ENCODE measurements at places on chromosomes 4 and X.

- DNase-seq: no peak
These were observed 190.4 kb upstream of the TLL1 start for GRCh38 chr4:165682611-165683010.

DNA sequence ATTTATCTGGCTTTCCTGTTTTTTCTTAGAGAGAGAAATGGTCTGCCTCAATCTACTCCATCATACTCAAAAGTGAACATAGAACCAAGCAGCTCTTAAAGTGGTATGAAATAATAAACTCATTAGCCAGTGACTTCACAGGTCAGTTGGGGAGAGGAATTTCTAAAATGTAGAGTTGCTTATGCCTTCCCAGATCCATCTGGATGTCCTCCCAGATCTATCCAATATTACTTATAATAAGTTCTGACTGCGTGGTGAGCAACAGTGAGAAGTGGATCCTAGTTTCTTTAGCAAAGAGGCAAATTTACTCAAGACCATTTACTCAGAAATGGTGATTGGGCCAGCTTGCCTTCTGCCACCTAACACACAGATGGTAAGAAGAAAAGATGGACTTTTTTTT, 748.0 kb downstream of the PCDH18 start:
- no peak for DNase-seq

- DNase-seq: no peak
These were observed 91.9 kb downstream of the DHRSX start for GRCh38 chrX:2408856-2409255.

GRCh38 chr4:82820689-82821088, 22.1 kb upstream of the SCD5 start:
- DNase-seq: no peak

DNA sequence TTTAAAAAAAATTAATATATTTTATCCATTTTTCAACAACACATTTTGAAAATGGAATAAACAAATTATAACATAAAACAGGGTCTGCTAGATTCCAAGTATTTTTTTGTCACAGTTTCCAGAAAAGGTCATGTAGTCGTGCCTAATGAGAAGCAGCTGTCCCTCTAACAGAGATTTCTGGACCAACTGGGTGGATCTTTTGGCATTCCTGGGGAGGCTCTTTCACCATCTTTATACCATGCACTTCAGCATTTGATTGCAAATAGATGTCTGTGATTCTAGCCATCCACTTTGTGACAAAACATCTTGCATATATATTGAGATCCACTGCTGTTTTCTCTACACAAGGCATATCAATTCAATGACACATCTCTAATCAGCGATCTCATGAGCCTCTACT, 210.7 kb upstream of the LDB2 start:
- no peak for DNase-seq

DNA sequence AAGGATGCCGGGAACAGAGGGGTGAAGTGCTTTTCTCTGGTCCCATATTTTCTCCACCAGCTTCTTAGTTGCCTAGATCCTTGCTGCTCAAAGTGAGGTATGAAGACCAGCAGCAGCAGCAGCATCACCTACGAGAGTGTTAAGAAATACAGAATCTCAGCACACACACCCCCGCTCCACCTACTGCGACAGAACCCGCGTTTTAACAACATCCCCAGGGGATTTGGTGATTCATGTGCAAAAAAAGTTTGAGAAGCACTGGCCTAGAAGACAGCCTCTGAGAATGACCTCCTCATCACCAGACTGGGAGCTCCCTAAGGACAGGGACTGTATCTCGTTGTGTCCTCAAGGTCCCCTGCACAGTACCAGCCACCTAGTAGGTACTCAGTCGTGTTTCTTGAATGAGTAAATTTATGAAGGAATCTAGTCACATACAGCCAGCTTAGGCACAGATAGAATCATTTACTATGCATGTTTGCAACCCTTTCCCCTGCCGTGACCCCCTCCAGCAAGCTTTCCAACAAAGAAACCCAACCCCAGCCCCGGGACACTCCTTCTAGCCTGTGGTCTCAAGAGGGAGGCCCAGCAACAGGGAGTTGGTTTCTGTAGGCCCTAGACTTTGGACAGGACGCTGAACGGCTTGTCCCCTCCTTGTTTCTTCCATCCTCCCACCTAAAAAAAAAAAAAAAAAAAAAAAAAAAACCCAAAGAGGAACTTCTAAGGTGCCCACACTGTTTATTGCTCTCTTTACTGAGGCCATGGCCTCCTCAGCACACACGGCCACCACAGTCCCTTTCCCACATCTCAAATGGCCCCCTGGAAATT, 21.5 kb downstream of the RTL5 start:
- DNase-seq: no peak

- DNase-seq: no peak
These were observed 9.2 kb downstream of the GUCY1A1 start for GRCh38 chr4:155675709-155676429.

GRCh38 chrX:102155806-102156179, at the start of gene BEX5:
BEX5 (minus strand) TSS chrX:102155977; CDS start chrX:102154265, 1,712 bp downstream.
- DNase-seq: peak; percentile 77

GRCh38 chr4:55444827-55445226, 49.1 kb downstream of the TMEM165 start:
- DNase-seq: peak; percentile 4

DNA sequence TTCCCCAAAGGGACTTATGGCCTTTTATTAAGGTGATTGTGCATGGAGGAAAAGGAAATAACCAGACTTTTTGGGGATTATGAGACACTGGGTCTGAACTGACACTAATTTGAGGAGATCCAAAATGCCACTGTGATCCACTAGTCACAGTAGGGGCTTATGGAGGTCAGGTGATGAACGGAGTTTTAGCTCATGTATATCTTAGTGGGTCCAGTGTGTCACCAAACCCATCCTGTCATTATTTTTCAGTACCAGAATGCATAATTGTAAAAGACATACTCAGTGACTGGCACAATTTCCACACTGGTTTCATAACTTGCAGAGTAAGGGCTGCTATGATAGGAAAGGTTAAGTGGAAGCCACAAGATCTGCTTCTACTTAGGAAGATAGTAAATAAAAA, 131.3 kb downstream of the RTL3 start:
- no peak for DNase-seq

- no peak for DNase-seq
These were observed 90.1 kb downstream of the CEP44 start for GRCh38 chr4:174373821-174374220.

- DNase-seq: no peak
These were observed 70.5 kb upstream of the ESX1 start for GRCh38 chrX:104325213-104325585.

DNA sequence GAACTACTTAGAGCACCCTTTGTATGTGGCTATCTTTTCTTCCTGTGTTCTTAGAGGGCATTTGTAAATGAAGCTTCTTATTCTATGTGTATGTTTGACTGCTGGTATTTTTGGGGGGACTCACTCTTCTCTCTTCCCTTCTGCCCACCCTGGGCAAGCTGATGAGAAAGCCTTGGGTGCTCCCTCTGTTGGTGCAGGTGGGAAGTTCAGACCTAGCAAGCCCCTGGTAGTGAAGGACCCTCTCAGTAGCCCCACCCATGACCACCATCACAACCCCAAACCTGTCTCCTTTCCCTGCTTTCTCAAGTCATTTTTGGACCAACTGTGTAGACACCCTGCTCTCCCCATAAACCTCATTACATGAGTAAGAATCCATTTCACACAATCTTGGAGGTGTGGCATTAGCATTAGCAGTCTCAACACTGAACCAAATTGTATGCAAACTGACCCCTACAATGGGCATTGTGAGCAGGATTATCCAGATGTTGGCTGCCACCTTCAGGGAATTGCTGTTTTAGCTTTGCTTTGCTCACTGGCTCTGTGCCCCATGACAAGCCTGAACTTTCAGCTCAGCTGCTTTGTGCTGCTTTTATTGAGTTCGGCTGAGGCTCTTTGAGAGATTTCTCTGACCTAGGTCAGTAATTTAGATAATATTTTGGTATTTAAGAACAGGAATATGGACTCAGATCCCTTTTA, 27.9 kb downstream of the TRIM61 start:
- DNase-seq: no peak

GRCh38 chrX:42869011-42869410, 91.0 kb upstream of the PPP1R2C start:
- DNase-seq: no peak

DNA sequence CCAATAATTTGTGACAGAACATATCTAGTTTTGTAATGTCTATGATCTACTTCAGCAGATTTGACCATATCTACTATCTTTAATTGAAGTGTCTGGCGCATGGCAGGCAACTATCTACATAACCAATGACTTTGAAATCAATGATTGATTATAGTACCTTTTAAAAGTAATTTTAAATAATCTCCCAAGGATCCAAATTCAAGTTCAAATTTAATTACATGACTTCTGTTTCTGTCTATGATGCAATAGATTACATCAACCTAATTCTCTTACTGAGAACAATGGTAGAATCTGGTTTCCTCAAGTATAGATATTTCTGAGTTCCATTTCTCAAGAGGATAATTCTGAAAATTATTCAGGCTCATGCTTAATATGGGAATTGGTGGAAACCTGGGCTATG, 177.4 kb upstream of the IL15 start:
- no peak for DNase-seq

- DNase-seq: no peak
These were observed 109.4 kb upstream of the C1GALT1C1 start for GRCh38 chrX:120739300-120739699.

GRCh38 chrX:100995469-100995868, 26.0 kb downstream of the ARL13A start:
- DNase-seq: no peak

DNA sequence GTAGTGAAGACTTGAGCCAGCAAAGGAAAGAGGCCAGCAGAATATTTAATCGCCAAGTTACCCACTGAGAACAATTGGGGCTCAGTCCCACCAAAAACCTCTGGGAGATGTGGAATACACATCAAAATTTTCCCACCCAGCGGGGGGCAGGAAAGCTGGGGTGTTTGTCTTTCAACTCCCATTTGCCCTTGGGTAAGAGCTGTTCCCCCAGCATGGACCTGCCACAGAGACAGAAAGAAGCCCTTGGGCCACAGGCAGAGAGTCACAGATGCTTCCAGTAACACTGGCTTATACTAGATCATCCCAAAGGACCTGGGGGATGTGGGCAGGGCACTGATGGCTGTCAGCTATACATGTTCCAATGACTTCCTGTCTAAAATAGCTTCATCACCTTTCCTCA, 18.9 kb upstream of the FBXW7 start:
- DNase-seq: no peak

- no peak for DNase-seq
These were observed 16.0 kb downstream of the UBA6 start for GRCh38 chr4:67684839-67685531.

GRCh38 chr4:73914071-73914470, 44.9 kb downstream of the CXCL1 start:
- DNase-seq: no peak

- DNase-seq: peak; percentile 41
These were observed 25.4 kb downstream of the C4orf50 start for GRCh38 chr4:5992828-5993321.

DNA sequence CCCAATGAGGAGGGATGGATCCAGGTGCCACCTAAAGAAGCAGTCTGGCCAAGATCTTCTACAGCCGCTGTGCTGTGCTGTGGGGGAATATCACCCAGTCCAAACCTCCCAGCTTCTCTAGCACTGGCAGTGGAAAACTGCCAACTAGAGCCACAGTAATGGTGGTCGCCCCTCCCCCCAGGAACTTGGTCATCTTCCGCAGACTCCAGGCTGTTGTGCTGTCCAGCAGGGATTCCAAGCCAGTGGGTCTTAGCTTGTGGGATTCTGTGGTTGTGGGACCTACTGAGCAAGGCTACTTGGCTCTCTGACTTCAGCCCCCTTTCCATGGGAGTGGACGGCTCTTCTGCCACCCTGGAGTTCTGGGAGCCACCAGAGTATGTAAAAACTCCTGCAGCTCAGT, 18.2 kb downstream of the GPRASP1 start:
- no peak for DNase-seq

DNA sequence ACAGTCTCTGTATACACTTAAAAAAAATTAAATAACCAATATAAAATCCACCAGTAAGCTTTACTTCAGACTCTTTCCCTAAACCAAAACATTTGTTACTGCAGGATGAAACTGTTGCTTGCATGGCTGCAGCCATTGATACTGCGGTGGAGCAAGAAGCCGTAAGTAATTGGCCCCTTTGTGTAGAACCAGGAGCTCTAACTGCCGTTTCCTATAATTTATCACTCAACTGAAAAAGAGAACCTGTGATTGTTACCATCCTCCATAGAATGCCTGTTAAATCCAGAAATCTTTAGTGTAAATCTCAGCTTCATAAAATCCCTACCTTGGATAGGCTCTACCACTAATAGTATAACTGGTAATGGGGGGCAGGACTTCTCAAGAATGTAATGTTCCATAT, 62.6 kb downstream of the KIF4A start:
- DNase-seq: no peak

- no peak for DNase-seq
These were observed 229.2 kb downstream of the SLC39A8 start for GRCh38 chr4:102116121-102116520.

- no peak for DNase-seq
These were observed 115.8 kb downstream of the NAA11 start for GRCh38 chr4:79209822-79210635.

DNA sequence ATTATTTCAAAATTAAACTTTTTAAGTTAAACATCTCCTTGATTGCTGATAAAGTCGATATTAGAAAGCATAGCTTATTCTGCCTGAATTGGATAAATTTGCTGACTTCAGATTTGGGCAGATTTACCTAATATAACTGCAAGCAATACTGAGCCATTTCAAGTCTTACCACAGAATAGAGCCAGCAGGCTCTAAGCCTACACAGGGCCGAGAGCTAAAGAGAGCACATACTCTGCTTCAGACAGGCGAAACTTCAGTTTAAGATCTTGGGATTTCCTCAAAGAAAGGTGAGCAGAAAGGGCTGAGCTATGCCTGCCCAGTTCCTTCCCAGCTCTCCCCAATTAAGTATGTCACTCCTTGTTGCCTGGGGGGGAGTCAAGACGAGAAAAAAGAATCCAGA, 240.6 kb upstream of the NOCT start:
- no peak for DNase-seq

DNA sequence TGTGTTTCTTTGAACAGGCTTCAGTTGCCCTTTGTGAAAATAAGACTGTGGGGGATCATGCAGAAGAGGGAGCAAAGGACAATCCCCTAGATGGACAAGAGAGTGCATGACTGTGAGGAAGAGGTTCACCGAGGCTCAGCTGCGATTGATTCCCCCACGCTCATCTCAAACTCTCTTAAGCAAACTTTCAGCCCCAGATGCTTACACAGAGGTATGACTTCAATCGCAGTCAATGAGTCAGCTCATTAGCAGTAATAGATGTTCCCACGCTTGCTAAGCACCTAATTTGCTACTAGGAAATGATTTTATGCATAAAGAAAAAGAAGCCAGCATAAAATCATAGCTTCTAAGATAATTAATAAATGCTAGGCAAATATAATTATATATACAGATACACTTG, 2256.1 kb upstream of the AGA start:
- DNase-seq: no peak

GRCh38 chr4:113607998-113608397, 153.5 kb downstream of the CAMK2D start:
- DNase-seq: no peak

GRCh38 chr4:41185614-41186592, 28.4 kb downstream of the APBB2 start:
- no peak for DNase-seq
